ENCODE measurements at places on chromosomes 7 and 10.
A peak's percentile ranks its signal among the peaks of the same experiment; 100 is the strongest.

- DNase-seq, result no peak
These were observed 9.4 kb upstream of the PIP4K2A start for GRCh38 chr10:22723783-22724182.

GRCh38 chr7:25619381-25619780 lies 391.1 kb upstream of the NPVF start:
- no peak for DNase-seq

DNA sequence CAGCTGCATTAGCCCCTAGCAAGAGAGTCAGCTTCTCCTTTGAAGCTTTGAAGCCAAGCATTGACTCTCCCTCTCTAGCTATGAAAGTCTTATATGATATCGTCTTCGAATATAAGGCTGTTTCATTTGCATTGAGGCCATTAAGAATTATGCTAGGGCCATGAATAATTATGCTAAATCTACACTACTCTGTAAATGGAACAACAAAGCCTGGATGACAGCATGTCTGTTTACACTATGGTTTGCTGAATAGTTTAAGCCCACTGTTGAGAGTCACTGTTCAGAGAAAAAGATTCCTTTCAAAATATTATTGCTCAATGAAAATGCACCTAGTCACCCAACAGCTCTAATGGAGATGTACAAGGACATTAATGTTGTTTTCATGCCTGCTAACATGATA lies 52.8 kb downstream of the ZNF438 start:
- DNase-seq, result no peak

DNA sequence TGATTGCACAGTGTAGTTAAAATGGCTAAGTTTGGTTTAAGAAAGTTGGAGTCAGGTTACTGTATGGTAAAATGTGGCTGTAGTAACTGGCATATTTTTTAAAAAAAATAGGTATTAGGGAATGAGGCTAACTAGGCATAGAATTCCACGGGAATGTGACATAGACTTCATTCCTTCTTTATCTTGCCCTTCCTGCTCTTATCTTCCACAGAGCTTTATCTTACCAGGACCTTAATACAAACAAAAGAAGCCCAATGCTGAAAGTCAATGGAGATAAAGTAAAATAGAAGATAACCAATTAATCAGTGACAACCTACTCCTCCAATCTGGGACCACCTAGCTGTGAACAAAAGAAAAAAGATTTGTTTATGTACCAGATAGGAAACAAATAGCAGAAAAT lies 58.1 kb downstream of the TET1 start:
- DNase-seq, result no peak

- peak; percentile 7 for DNase-seq
These were observed 953.3 kb downstream of the XPNPEP1 start for GRCh38 chr10:108970016-108970415.

DNA sequence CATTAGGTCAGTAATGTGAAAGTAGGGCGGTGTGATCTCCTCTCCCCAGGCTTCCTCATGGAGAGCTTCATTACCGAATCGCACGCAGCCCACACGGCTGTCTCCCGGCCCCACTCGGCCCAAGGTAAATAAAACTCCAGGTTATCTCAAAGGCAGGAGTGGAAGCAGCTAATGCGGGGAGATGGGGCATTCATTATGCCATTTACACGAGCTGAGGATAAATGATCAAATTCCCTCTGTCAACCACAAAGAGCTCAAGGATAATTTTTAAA lies 93.5 kb downstream of the ADARB2 start:
- no peak for DNase-seq

- DNase-seq, result no peak
These were observed 12.7 kb upstream of the PDLIM1 start for GRCh38 chr10:95303535-95303934.

GRCh38 chr10:126179637-126180036 lies 208.6 kb downstream of the ADAM12 start:
- no peak for DNase-seq

- DNase-seq, result peak; percentile 72
These were observed 1.3 kb upstream of the NAPEPLD start for GRCh38 chr7:103150192-103150591.

- no peak for DNase-seq
These were observed 103.7 kb downstream of the RBM20 start for GRCh38 chr10:110747609-110748464.

DNA sequence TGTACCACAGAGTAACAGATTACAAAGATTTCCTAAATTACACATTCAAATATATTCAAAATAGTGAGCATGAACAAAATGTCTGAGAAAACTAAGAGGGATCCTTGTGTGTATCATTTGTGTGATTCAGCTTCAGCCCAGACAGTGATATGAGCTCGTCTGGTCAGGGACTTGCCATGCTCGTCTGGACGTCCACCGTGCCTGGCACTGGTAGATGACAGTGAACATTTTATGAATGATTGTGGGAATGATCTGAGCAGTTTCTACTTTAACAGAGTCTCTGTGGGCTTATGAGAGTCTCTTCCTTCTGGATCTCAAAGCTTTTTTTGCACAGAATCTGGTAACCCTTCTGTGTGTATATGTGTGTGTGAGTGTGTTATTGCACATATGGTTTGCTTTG lies 34.2 kb upstream of the ANKRD2 start:
- DNase-seq, result no peak

GRCh38 chr7:27560706-27561235 lies 101.9 kb downstream of the HIBADH start:
- peak; percentile 13 for DNase-seq

- DNase-seq, result no peak
These were observed 156.7 kb downstream of the RAPGEF5 start for GRCh38 chr7:22200238-22200637.

- no peak for DNase-seq
These were observed 136.2 kb upstream of the NRBF2 start for GRCh38 chr10:62996925-62997324.

GRCh38 chr10:60806921-60807320 lies 28.6 kb downstream of the CDK1 start:
- DNase-seq, result no peak

DNA sequence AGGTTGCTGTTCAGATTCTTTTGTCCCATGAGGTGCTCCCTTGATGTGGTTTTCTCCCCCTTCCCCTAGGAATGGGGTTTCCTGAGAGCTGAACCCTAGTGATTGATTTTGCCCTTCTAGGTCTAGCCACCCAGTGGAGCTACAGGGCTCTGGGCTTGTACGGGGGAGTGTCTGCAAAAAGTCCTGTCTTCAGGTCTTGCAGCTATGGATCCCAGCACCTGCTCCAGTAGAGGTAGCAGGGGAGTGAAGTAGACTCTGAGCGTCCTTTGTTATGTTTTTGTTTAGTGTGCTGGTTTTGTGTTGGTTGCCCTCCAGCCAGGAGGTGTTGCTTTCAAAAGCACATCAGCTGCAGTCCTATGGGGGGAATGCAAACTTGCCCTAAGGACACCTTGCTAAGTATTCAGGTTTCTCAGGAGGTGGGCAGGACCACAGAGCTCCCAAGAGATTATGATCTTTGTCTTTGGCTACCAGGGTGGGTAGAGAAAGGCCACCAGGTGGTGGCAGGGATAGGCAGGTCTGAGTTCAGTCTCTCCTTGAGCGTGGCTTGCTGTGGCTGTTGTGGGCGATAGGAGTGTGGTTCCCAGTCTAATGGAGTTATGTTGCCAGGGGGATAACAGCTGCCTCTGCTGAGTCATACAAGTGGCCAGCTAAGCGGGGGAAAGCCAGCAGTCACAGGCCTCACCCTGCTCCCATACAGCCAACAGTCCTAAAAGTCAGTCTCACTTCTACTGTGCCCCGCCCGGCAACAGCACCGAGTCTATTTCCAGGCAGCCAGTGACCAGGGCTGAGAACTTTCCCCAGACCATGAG lies 92.4 kb upstream of the JCAD start:
- peak; percentile 95 for DNase-seq

GRCh38 chr7:12581897-12582296 lies 11.4 kb downstream of the SCIN start:
- no peak for DNase-seq

GRCh38 chr10:48545462-48546145 lies 59.3 kb downstream of the ARHGAP22 start:
- DNase-seq, result no peak

- no peak for DNase-seq
These were observed 100.3 kb downstream of the EPC1 start for GRCh38 chr10:32246685-32247084.

DNA sequence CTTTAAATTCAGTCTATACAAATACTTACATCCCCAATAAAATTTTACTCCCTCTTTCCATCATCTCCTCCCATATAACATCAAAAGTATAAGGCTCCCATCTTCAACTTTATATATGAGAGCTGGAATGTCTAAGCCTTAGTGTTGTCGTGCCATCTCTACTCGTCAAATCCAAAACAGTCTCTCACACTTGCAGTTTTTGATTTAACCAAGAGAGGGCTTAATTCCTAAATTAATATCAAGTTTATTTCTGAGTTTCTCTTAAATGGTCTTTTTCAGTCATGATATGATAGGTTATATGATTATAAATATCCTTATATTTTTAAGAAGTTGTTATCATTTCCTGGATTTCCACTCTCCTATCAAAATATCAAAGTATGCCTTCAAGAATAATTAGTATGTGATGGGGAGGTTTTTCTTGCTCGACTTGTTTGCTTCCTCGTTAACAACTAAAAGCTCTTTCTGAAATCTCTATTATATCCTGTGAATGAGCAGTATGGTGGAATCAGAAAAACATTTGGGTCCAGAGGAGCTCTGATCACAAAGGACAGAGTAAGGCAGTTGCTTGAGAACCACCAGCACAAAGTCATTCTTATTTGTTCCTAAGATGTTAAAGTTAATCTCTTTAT lies 12.5 kb upstream of the LIPK start:
- no peak for DNase-seq

- DNase-seq, result no peak
These were observed 495.3 kb downstream of the LRMDA start for GRCh38 chr10:75926763-75927162.

DNA sequence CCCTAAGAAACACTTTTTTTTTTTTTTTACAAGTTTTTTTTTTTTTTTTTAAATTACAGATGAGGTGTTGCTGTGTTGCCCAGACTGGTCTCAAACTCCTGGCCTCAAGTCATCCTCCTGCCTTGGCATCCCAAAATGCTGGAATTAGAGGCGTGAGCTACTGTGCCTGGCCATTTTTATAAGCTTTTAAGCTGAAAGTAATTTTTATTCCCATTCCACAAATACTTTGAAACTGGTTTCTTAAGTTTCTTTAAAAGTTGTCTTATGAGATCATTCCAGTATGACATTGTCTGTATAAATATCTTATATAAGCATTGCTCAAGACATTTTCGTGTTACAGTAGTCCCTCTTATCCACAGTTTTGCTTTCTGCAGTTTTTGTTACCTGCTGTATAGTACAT lies 61.4 kb upstream of the CYP26C1 start:
- DNase-seq, result no peak

DNA sequence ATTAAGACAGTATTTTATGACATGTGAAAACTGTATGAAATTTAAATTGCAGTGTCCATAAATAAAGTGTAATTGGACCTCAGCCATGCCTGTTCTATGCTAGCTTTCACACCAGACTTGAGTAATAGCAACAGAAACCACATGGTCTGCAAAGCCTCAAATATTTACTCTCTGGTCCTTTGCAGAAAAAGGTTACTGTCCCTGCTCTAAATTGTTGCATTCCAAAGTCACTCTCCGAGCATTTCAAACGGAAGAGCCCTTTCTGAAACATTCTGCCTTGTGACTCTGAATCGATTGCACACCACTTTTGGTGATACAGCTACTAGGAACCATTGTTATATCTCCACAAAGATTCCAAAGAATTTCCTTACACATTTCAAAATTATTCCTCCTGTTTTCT lies 81.0 kb upstream of the STK17A start:
- DNase-seq, result no peak

DNA sequence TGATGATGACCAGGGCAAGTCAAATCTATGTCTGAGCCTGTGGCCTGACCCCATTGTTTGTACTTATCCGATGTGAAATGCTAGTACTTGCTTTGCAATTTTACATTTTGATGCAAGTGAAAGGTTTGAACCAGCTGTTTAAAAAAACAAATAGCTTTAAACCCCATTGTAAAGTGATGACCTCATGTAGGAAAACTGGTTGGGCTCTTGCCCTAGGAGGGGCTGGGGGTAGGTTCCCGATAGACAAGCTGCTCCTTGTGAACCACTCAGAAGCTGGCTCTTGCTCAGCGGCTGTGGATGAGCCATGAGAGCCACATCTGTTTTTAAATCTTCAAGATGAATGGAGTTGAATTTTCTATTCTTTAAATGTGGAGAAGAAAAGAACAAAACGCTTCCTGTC lies 185.3 kb downstream of the WDR11 start:
- DNase-seq, result no peak

DNA sequence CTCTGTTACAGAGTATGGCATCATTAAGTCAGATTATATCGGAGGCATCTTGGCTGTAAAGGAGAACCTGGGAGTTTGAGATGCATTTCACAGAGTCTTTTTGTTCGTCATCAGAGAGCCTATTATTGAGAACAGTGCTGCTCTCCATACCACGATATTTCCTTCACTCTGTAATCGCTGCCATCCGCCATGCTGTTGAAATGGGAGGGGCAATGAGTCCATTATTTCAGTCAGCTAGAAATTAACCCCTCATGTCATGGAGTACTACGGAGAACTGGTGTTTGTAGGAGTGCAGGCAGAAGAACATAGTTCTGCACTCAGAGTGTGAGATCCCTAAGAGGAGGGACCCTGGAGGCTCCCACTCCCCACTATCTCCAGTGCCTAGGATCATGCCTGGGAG lies 59.2 kb downstream of the SLC16A12 start:
- DNase-seq, result no peak

DNA sequence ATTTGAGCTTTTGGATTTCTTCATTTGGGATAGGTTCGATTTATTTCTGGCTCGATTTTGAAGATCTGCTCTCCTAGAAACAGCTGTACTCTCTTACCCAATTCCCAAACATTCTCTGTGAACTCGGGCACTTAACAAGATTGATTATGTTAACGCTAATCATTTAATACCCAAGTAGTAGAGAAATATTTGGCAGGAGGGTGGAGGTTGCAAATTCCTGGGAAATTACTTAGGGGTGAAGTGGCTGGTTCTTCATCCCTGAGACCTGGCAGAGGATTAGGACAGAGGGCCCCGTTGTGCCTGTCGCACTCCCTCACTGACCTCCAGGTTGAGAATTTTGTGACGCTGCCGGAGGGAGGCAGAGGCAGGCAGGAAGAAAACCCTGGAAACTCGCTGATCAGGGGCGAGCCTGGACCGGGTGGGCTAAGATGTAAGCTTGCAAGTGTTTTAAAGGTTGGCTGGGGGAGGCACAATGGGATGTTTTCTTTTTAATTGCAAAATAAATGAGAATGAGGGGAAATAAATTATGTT lies 182.6 kb downstream of the TCF7L2 start:
- DNase-seq, result no peak

- no peak for DNase-seq
These were observed 40.2 kb downstream of the CXCL12 start for GRCh38 chr10:44344727-44345126.

DNA sequence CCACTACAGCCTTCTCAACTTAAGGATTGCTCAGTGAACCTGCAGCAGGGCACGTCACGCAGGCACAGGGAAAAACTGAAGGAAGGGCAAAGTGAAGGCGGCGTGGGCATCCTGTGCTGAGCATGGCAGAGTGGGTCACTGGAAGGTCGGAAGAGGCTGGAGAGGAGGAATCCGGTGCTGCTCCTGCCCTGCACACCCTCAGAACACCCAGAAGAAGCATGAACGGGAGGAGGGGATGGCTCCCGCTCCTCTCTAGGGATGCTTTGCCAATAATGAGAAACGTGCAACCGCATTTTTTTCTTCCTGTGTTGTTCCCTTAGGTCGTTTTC lies 175.1 kb downstream of the TNS3 start:
- DNase-seq, result no peak

GRCh38 chr10:6187278-6187677 lies 15.5 kb upstream of the PFKFB3 start:
- DNase-seq, result no peak

Measured in SW480 (cell line).